ENCODE measurements at places on chromosomes 1 and 21.

- DNase-seq, result no peak
Measured at GRCh38 chr1:41464885-41465284, 19.6 kb downstream of the EDN2 start.

- DNase-seq, result peak; percentile 34
Measured at GRCh38 chr1:227131193-227131592, 187.1 kb downstream of the CDC42BPA start.

- DNase-seq, result peak; percentile 48
Measured at GRCh38 chr1:45327644-45328515, 1.2 kb downstream of the HPDL start.

GRCh38 chr1:28602536-28603439, 10.7 kb downstream of the RAB42 start:
- peak; percentile 80 for DNase-seq

- DNase-seq, result no peak
Measured at GRCh38 chr1:192740214-192740613, 68.6 kb upstream of the RGS2 start.

GRCh38 chr1:66652556-66652955, 99.7 kb upstream of the DYNLT5 start:
- no peak for DNase-seq

GRCh38 chr1:195188821-195189220, 1419.4 kb downstream of the KCNT2 start:
- DNase-seq, result no peak

- DNase-seq, result no peak
Measured at GRCh38 chr1:27882543-27882903, 10.2 kb downstream of the THEMIS2 start.

GRCh38 chr1:39159224-39160036, 45.1 kb upstream of the MACF1 start:
- no peak for DNase-seq

GRCh38 chr1:94672001-94672400, 130.4 kb upstream of the F3 start:
- DNase-seq, result no peak

DNA sequence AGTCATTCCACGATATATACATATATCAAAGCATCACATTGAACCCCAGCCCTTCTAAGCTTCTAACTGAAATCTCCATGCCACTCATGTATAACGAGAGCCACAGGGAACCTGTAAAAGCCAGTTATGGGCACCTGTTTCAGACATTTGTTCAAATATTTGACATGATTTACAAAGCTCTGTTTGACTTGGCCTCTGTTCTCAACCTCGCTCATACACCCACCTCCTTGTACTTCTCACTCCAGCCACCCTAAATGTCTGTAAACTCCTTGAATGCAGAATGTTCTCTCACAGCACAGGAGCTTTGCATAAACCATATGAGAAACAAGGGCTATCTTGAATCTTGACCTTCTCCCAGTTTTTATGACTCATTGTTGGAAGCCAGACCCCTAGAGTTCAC, 36.9 kb upstream of the CD2 start:
- DNase-seq, result no peak

- no peak for DNase-seq
Measured at GRCh38 chr21:29025328-29025713, 853 bp downstream of the USP16 start.

- DNase-seq, result no peak
Measured at GRCh38 chr1:228735871-228736586, 750 bp downstream of the RHOU start.

- DNase-seq, result peak; percentile 5
Measured at GRCh38 chr1:233081735-233082134, 131.3 kb downstream of the NTPCR start.

GRCh38 chr1:161088587-161089110, 709 bp downstream of the NECTIN4 start:
- no peak for DNase-seq

GRCh38 chr1:156659661-156659987, 17.6 kb downstream of the NES start:
- no peak for DNase-seq

DNA sequence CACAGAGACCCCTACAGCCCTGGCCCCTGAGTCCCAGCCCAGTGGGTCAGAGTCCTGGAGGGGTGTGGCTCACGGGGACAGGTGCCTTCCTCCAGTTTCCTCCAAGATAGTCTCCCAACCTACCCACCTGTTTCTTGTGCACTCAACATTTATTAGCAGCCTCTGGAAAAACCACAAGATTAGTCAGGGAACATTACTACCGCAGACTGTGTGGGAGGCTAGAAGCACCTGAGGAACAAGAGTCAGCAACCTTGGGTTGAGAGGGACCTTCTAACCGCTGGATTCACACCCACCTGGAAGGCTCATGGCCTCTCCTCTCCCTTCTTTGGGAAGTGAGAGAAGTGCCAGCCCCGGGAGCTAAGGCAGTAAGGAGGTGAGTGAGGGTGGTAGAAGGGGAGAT, 22.5 kb upstream of the IKBKE start:
- DNase-seq, result no peak

DNA sequence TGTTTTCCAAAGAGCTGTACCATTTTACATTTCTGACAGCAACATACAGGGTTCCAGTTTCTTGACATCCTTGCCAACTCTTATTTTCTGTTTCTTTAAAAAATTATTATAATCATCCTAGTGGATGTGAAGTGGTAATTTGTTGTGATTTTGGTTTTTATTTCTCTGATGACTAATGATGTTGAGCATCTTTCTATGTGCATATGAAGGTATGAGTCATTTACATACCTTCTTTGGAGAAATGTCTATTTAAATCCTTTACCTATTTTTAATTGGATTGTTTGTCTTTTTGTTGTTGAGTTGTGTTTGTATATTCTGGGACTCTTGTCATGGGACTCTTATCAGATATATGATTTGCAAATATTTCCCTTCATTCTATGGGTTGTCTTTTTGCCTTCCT, 20.8 kb upstream of the MPC2 start:
- DNase-seq, result no peak

GRCh38 chr1:36580524-36580923, 97.8 kb upstream of the CSF3R start:
- no peak for DNase-seq

GRCh38 chr1:76763738-76764137, 103.5 kb upstream of the ST6GALNAC5 start:
- no peak for DNase-seq

DNA sequence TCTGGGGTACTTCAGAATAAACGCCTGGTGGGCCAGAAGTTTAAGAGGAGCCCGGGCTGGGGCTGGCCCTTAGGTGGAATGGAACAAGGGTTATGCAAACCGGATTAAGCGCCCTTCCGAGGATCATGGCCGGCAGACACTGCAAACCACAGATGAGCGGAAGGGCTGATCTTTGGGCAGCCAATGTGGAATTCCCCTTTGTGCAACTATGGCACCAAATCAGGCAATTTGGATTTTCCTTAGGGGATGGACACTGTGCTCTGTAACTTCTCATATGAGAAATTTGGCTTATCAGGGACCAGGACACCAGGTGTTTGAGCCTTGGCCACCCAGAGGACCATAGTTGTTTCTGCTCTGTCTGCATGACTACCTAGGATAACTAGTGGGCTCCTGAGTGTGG, 5.7 kb upstream of the IL10 start:
- no peak for DNase-seq

DNA sequence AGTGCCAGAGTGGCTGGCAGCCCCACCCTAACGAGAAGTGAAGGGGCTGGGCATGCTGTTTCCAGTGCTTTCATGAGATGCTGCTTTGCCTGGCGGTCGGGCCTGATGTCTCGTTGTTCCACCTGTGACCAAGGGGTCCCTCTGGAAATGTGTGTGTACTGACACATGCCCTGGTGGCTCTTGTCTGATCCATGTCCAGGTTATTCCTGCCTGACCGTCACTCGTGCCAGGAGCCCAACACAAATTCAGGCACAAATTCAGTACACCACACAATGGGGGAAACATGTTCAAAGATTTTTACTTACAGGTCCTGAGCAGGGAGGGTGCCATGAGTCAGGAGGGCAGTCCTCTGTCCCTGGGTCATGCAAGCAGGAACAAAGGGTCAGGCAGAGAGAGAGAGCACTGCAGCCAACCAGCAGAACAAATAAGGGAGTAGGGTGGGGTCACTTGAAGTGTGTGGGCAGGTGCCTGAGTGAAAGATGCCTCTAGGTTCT, 76.3 kb downstream of the ADARB1 start:
- no peak for DNase-seq

- no peak for DNase-seq
Measured at GRCh38 chr21:45383615-45384201, 21.3 kb upstream of the COL18A1 start.

DNA sequence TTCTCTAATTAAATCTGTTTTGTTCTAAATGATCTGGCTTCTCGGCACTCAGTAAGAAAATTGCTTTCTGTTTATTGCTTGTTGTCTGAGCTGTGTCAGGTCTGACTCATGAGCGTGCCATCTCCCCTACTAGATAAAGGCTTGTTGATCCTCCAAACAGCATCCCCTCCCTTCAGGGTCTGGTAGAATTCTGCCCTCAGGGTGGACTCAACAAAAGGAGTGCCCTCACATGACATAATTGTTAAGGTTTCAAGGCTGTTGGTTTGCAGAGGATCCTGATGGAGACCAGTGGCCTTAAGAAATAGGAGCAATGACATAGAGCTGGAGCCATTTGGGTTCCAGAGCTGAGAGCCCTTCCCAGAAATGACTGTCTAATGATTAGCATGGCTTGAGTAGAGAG, 36.0 kb upstream of the ATP2B4 start:
- DNase-seq, result no peak

DNA sequence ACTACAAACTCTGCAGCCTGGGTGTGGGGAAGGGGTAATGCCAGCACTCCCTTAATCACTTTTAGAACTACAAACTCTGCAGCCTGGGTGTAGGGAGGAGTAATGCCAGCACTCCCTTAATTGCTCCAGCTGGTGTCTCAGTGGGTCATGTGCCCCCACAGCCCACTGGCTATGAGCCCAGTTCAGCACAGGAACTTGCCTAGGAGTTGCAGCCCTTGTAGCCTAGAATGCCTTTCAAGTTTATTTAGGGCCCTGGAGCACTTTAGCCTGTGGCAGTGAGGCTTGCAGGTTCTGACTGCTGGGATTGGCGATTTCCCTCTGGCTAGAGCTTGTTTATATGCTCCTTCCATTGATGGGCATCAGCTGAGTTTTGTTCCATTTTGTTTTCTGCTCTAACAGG, 17.1 kb downstream of the VN1R5 start:
- no peak for DNase-seq

DNA sequence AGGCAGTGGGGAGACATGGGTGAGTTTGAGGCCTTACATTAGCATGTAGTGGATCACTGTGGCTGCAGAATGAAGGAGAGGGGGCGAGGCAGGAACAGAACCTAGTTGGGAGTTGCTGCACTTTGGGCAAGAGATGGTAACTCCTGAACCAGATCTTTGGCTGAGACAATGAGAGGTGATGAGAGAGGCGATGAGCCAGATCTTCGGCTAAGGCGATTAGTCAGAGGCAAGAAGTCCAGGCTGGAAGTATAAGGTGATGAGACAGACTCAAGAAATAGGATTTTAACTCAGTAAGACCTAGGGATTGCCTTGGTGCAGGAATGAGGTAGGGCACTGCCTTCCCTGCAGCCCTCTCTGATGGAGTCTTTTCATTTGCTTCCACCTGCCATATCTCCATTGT, 9.1 kb upstream of the ARTN start:
- no peak for DNase-seq

GRCh38 chr1:56153276-56153675, 426.1 kb downstream of the PLPP3 start:
- DNase-seq, result no peak

DNA sequence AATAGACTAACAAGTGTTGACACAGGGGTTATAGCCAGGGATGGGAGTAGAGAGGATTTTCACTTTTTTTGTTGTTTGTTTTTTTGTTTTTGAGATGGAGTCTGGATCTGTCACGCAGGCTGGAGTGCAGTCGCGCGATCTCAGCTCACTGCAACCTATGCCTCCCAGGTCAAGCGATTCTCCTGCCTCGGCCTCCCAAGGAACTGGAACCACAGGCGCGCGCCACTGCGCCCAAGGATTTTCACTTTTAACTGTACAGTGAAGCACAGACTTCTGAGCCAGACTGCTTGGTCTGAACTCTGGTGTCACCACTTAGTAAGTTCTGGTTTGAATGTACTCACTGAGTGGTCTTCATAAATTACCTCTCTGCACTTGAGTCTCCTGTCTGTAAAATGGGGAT, 40.2 kb upstream of the WASF2 start:
- no peak for DNase-seq

DNA sequence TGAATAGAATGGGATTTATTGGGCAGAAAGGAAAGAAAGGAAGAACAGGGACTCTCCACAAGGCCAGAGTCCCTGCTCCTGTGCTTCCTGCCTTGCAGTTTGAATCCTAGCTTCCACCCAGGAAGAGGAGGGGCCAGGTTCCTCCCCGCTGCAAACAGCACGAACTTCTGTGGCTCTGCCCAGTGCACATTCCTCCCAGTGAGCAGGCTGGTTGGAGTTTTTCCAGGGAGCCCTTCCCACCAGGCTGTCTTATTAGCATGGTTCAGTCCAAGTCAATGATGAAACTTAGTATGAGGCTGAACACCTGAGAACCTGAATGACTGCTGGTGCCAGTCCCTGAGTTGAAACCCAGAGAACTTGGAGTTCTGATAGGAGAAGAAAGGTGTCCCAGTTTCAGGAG, 247.2 kb downstream of the DUSP10 start:
- DNase-seq, result no peak

DNA sequence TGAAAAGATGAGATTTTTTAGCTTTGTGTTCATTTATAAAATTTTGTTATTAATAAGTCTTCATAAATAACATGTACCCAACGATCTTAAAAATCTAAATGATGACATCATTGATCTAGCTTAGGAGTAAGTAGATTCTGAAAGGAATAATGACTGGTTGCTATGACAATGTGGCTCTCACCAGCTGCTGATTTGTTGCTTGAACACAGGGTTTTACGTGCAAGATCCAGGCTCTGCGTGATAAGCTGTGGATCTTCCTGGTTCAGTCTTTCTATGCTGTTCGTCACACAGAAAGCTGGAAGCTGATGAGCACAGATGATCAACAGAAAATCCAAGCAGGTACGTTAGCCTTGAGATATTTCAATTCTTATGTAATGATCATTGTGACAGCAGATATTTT, 49.1 kb upstream of the C1orf146 start:
- DNase-seq, result peak; percentile 66

GRCh38 chr1:118979754-118980575, 8.2 kb downstream of the TBX15 start:
- peak; percentile 46 for DNase-seq

- DNase-seq, result no peak
Measured at GRCh38 chr1:87170931-87171598, 157.6 kb upstream of the LMO4 start.
